ENCODE measurements at places on chromosomes 16 and 17.

GRCh38 chr17:77099997-77100396 lies 40.8 kb upstream of the SEC14L1 start:
- no peak for DNase-seq

DNA sequence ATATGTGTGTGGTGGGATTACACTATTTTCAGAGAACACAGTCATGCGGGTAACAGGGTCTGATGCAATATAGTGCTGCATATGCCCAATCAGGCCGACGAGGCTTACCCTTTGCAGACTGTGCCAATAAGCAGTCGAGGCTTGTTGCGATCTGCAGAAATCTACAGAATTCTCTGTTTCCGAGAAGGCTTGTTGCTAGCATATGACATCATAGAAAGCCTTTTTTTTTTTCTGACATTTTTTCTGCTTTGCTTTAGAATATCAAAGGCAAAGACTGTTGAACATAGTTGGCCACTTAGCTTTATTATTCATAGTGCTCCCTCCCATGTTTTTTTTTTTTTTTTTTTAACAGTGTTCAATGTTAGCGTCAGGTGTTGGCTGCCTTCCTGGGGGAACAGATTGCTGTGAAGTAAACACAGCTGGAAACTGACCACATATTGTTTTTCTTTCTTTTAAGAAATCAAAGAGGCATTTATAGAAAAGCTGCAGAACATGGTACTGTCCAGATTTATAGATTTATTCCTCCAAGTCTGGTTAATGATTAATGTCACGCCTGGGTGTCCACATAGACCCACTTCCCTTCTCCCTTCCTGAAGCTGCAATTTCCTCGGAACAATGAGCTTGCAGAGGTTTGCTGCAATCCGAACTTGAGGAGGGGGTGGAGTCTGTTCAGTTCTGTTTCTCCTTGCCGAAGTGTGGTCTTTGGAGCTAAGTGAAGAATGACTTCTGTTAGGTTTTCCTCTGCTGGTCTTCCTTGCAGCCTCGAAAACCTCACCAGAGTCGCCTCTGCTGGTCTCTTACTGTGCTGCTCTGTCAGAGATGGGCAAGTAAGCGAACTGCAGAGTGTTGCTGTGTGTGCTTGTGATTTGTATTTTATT lies 87.3 kb downstream of the MAP2K6 start:
- DNase-seq: no peak

GRCh38 chr17:55433629-55434422 lies 12.2 kb upstream of the MMD start:
- no peak for DNase-seq

GRCh38 chr17:49848019-49848473 lies at the start of gene TAC4:
Gene TAC4, minus strand, starts transcription at chr17:49848069. Its CDS starts 52 bp downstream, at chr17:49848017.
- DNase-seq: no peak

GRCh38 chr17:31310886-31311285 lies 3.0 kb downstream of the EVI2B start:
- no peak for DNase-seq

GRCh38 chr16:49494891-49495566 lies 121.4 kb downstream of the C16orf78 start:
- no peak for DNase-seq

DNA sequence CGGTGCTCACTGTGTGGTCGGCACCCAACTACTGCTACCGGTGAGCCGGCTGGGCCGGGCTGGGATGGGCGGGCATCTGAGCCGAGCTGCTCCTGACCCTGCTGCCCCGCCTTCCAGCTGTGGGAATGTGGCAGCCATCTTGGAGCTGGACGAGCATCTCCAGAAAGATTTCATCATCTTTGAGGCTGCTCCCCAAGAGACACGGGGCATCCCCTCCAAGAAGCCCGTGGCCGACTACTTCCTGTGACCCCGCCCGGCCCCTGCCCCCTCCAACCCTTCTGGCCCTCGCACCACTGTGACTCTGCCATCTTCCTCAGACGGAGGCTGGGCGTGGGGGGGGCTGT lies 6.9 kb downstream of the TBX6 start:
- DNase-seq: no peak

DNA sequence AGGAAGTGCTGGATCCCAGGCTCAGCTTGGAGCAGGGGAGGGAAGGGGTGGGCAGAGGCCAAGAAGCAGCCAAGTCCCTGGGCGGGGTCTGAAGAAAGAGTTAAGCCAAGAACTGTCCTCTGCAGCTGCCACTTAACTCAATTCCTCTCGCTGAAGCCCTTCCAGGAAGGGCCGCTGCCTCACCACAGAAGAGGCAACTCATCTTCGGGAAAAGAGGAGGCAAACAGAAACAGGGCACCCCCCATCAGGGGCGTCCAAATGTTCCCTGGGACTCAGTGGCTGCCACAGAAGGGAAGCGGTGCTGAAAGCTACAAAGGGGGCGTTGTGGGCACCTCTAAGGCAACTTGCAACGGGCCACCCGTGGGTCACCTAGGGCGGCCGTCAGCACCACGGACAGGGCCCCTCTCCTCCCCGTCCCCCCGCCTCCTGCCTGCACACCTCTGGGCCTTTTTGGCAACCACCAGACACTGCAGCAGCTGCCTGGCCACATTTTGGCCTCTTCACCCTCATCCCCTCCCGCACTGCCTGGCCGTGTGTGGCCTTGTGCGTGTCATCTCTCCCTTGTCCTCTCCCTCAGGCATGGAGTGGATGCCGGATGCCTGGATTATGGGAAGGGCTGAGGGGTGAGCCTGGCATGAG lies 2.5 kb downstream of the TLCD3B start:
- no peak for DNase-seq

DNA sequence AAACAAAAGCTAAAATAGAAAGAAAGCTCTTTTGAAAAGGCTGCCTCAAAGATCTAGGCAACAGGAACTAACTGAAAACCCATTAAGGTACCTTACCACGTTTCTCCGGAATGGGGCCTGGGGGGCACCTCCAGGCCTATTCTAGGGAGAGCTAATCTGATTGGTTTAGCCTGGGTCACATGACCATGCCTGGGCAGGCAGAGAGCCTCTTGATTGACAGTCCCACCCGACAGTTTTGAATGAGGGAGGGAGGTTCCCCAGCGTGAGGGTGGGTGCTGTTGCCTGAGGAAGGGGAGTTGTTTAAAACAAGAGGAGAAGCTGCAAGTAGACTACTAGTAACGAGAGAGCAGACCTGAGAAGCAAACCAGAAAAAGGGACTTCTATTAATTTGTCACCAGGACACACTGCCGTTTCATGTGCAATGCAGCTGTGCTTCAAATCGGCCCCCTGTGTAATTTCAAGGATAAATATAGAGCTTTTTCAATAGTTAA lies 143.4 kb upstream of the HS3ST2 start:
- DNase-seq: no peak

All from stimulated activated CD4-positive, alpha-beta T cell treated with anti-CD3 and anti-CD28 coated beads, TNF-alpha, amount 100 ng/mL, for 24 hours (primary cell).